ENCODE measurements at places on chromosomes 13 and 19.

GRCh38 chr19:35516310-35516709, 2.9 kb upstream of the DMKN start:
- no peak for DNase-seq

DNA sequence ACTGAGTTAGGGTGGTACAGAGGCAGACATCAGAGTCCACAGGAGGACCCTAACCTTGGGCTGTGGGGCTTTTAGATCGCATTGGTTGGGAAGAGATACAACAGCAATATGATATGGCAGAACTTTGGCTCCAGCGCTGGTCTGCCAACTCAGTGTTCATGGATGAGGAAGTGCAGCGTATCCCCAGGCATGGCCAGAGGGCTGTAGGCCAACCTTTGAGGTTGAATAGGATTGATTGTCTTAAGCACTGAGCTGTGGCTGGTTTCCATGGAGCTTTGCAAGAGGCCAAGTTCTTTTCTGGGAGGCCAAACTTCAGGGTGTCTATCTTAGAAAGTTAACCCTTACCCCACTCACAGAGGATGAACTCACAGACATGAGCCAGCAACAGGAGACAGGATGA, 144.1 kb upstream of the TMTC4 start:
- DNase-seq, result no peak

GRCh38 chr19:4014541-4015491, 7.3 kb downstream of the PIAS4 start:
- peak; percentile 38 for DNase-seq

DNA sequence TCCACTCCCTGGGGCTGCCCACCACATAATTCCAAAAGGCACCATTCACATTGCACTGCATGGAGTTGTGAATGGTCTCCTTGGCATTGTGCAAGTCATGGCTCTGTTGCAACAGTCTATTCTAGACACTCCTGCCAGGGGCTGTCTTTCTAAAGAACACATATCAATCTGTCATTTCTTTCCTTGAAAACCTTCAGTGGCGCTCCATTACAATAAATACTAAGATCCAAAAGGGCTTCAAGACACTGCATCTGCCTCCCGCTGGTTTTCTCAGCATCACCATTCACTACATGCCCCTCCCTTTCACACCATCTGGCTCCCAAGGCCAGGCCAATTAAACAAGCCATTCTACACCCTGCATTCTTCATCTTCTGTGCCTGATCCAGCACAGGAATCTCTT, 32.2 kb upstream of the TM9SF2 start:
- DNase-seq, result no peak

- DNase-seq, result no peak
Measured at GRCh38 chr19:8045872-8046568, 6.5 kb upstream of the CCL25 start.

DNA sequence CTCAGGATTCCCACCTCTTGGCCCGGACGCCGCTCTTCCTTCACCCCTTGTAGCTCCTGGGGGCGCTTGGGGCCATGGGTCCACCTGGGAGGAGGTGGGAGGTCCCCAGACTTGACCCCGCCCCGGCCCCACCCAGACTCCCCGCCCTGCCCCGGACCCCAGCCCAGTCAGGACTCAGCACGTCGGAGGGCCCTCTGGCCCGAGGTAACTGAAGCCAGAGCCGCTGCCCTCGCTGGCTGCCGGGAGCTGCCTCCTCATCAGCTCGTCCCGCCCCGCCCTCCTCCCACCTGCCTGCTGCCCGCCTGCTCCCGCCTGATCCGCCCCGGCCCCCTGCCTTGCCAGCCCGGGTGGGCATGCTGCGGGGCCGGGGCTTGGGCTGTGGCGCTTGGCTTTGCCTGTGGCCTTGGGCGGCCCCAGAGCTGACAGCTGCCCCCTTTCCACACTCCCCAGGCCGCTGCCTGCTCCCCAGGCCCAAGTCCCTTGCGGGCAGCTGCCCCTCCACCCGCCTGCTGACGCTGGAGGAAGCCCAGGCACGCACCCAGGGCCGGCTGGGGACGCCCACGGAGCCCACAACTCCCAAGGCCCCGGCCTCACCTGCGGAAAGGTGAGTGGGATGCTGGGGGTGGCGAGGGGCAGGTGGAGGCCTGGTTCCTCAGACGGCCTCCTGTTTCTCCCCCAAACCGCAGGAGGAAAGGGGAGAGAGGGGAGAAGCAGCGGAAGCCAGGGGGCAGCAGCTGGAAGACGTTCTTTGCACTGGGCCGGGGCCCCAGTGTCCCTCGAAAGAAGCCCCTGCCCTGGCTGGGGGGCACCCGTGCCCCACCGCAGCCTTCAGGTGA, 9.4 kb downstream of the ARHGAP33 start:
- no peak for DNase-seq

DNA sequence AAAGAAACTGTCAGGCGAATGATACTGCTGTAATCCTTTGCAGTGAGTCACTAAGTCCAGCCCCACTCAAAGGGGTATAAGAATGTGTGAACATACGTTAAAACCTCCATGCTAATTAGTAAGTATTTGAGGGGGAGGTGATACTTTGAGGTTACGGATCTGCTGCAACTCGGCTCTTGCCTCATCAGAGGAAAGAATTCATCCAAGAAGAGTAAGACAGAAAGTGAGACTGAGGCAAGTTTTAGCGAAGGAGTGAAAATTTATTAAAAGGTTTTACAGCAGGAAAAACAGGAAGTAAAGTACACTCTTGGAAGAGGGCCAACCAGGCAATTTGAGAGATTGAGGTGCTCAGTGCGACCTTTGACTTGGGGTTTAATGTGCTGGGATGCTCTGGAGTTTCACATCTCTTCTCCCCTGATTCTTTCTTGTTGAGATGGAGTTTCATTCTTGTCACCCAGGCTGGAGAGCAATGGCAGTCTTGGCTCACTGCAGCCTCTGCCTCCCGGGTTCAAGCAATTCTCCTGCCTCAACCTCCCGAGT, 9.8 kb downstream of the CLEC4M start:
- no peak for DNase-seq

DNA sequence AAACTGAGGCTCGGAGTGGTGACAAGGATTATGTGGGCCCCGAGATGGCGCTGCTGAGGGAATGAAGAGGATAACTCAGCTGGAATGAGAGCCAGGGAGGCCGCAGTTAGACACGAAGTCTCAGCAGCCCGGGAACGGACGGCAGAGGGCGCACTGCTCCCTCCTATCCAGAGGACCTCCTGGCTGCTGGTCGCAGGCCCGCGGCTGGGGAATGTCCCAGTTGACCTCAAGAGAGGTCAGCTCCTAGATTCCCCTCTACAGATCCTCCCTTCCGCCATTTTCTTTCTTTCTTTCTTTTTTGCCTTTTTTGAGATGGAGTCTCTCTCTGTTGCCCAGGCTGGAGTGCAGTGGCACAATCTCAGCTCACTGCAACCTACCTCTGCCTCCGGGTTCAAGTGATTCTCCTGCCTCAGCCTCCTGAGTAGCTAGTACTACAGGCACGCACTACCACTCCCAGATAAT, 24.1 kb upstream of the ASPDH start:
- peak; percentile 31 for DNase-seq

DNA sequence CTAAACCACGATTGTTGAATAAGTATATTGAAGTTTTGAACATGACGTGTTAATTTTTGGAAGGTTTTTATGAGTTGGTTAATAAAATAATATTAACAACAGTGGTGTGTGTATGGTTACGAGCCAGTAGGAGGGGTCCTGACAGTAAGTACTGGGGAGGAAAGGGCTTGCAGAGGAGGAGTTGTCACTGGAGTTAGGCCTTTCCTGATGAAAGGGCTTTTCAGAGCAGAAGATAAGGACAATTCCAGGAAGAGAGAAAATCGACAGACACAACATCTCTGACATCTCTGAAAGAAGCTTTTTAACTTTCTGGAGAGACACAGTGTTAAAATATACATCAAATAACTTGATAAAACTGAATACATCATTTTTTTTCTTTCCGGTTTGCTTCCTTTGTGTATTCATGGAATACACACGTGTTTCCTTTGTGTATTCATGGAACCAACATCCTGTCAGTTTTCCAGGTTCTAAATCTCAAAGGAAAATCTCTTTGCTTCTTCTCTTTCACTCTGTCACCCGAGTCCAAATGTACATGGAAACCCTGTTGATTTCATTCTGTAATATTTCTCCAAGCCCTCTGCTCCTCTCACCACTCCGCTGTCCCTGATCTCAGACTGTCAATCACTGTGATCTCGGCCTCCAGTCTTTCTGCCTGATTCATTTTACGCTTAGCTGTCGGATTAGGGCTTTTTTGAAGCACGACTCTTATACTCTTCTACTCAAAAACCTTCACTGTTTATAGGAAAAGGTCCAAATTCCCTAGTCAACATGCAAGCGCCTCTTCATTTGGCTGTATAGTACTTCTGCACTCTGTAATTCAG, 374.4 kb downstream of the DLEU7 start:
- DNase-seq, result no peak

GRCh38 chr19:45457776-45458175, 10.0 kb upstream of the FOSB start:
- DNase-seq, result no peak

DNA sequence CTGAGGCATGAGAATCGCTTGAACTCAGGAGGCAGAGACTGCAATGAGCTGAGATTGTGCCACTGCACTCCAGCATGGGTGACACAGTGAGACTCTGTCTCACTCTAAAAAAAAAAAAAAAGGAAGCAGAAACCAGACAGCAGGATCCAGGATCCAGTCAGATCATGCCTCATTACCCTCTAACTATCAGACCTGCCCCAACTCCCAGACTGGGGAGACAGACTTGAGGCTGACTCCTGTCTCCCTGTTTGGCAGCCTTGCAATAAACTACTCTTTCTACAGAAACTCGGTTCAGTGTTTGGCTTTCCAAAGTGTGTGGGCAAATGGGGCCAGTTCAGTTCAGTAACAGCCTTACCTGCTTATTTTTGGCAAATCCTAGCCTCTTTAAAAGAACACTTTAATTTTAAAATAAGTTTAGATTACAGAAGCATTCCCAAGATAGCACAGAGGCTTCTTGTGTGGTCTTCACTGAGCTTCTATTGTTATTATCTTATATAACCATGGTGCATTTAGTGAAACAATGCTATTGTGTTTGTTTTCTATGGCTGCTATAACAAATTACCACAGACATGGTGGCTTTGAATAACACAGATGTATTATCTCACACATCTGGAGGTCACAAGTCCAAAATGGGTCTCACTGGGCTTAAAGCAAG, 18.5 kb downstream of the RASL11A start:
- no peak for DNase-seq

- no peak for DNase-seq
Measured at GRCh38 chr19:35868823-35869326, 501 bp downstream of the APLP1 start.

- DNase-seq, result no peak
Measured at GRCh38 chr19:56162258-56162657, 13.6 kb upstream of the GALP start.

DNA sequence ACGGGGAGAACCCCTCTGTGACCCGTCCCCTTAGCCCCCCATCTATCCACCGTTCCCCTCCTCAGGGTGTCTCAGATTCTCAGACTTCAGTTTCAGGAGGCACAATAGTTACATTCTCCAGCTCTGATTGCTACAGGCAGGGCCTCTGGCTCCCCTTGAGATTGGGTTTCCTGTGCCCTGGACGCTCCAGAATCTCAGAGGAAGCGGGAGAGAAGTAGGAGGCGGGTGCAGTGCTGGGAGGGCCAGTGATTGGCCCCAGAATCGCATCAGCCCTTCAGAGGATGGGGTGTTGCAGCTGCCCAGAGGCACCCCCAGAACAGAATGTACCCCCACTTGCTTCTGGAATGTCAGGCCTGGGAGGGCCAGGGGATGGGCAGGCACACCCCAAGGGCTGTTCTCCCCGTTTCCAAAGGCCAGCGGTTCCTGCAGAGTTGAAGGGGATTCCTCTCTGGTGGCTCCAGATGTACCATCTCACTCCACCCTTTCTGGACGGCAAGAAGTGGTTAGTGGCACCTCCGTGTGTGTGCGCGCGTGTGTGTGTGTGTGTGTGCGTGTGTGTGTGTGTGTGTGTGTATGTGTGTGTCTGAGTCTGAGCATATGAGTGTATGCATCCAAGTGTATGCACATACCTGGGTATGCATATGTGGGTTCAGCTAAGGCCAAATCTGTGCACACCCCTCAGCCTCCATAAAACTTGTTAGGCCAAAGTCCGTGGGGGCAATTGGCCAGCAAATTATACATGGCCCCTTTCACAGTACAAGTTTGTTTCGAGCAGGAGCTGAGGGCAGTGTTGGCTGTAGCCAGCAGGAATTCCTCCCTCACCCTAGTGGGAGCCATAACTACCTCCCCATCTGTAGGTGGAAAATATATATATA, 35.5 kb downstream of the LYL1 start:
- DNase-seq, result no peak

GRCh38 chr19:2032296-2032941, 16.9 kb upstream of the BTBD2 start:
- no peak for DNase-seq

DNA sequence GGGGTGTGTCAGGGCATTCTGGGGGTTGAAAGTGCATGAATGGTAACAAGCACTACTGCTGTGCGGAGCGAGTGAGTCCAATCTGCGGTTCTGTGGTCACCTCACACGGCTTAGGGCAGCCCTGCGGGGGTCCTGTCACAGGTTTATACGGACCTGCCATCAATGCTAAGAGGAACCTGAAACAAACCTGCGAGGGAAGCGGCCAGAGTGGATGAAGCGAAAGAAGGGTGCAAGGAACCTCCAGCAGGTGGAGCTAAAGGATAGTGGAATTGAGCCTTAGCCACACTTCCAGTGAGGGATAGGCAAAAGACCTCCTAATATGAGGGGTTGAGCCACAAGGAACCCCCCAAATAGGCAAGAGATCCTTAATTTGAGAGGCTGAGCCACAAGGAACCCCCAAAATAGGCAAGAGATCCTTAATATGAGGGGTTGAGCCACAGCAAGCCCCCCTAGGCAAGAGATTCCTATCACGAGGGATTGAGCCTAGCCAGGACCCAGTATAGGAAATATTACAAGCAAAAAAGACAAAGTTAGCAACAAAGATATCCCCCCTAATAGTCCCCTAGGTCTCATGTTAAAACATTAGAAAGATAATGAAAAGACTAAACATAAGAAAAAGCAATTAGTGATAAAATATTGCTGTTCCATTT, 6.3 kb upstream of the ZNF69 start:
- peak; percentile 43 for DNase-seq

DNA sequence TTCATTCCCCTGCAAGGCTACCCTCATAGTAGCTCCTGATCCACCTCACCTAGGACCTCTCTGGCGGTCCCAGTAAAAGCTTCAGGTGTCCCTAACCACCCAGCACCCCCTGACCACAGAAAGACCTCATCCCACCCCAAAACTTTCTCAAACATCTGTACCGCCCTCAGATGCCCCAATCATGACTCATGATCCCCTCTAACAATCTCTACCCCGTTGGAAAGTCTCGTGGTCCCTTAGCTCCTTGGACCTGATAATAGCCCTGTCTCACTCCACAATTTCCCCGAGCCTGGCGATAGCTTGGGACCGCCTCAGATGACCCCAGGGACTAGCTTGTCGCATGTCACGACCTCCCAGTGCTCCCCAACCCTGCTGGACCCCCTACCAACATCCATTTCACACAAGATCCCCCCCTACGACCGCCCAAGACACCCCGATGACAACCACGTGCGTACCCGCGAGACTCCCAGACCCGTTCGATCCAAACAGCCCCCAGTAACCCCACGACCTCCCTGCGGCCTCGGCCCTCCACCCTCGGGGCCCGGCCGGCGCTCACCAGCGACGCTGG, 450 bp downstream of the NDUFA11 start:
- no peak for DNase-seq

- no peak for DNase-seq
Measured at GRCh38 chr13:103067751-103068555, 1.7 kb upstream of the SLC10A2 start.
